ENCODE measurements at places on chromosomes 7 and 10. TPM values are rescaled to one million over a fixed set of nuclear protein-coding genes. Genes with fewer than 3 reads are reported as not detected.

Gene REEP3
- polyA plus RNA-seq = 9.6 TPM

Gene HEPACAM2
- polyA plus RNA-seq = not detected

Gene MET
- polyA plus RNA-seq = 38.7 TPM

Gene CAV1
- polyA plus RNA-seq = 968 TPM

DNA sequence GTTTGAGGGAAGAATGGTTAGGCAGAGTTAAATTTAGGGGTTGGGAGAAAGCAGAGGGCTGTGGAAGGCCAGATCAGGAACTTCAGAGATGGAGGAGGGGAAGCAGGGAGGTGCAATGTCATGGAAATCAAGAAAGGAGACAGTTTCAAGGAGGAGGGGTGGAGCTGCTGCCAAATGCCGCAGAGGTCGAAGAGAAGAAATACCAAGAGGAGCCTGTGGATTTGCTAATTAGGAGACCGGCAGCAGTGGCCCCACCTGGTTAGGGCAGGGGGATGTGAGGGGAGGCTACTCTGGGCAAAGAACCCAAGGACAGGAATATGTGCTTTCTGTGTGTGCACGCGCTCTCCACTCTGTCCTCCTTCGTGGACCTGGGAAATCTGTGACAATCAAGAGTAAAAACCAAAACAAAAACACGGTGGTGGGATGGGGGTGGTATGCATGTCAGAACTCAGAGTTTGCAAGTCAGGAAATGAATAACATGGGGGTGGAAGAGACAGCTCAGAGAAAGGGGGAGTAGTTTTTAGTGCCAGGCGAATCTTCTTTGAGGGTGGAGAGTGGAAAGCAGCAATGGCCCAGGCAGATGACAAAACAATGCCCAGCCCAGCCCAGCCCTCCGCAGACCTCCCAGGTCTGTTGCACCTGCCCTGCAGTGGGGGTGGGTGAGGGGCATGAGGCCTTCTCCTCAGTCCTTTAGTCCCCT lies 102.9 kb upstream of the PAX2 start:
- DNase-seq = no peak

DNA sequence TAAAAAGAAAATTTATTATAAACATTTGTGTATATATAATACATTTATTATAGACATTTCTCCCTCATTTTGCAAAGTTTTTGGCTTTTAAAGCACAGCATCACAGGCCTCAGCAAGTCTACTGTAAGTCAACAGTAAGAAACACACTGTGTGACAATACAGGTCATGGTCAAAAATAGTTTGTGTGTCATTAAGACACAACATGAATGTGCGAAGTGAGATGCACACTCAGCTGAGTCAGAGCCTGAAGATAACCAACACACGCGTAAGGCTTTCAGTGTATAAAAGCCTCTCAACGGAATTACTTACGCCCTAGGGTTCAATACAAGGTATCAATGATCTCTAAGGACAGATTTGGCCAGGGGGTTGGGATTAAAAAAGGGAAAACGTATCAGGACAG lies 157.6 kb downstream of the PIP4K2A start:
- DNase-seq = no peak

GRCh38 chr10:116925056-116925455 lies 75.8 kb downstream of the ENO4 start:
- no peak for DNase-seq

DNA sequence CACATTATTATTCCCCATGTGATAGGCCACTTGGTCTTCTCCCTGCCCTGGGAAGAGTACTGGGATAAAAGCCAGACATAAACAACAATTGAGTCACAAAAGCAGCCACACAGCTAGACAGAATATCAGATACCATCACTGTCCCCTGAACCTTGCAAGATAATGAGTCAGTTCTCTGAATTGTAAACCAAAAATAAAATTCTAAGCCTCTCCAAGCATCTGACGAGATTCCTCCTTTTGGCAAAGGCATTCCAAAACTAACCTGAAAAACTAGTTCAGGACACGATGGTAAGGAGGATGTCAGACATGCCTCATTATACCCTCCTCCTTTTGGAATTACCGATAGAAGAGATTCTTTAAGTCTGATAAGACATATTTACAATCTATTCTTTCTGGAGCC lies 450.7 kb downstream of the HTR7 start:
- DNase-seq = no peak

DNA sequence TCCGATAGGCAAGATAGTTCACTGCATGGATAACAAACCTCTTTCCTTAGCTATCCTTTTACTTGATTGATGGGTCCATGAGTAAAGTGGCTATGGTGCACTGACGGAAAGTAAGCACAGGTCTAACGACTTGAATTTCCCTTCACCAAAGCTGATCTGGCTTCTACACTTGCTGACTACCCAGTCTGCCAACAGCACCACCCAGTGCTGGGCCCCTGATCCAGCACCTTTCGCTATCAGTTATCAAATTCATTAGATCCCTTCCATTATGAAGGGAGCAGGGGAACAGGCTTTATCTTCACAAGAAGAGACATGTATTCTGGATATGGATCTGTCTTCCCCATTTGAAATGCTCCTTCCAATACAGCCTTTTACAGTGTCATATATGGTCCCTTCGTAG lies 855.9 kb downstream of the GRID1 start:
- DNase-seq = no peak

DNA sequence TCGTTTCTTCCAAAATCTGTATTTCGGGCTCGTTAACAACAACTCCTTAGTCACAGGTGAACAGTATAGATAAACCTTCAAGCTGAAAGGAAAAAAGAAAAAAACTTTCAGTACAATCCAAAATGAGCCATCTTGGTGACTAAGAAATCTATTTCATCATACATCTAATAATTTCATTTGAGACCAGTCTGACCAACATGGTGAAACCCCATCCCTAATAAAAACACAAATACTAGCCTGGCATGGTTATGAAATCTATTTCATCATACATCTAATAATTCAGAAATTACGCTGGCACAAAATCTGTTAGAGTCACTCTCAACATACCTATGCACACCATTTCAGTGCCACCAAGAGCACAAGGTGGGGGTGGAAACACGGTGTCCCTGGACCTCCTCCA lies 8.8 kb downstream of the DCLRE1C start:
- DNase-seq = no peak

DNA sequence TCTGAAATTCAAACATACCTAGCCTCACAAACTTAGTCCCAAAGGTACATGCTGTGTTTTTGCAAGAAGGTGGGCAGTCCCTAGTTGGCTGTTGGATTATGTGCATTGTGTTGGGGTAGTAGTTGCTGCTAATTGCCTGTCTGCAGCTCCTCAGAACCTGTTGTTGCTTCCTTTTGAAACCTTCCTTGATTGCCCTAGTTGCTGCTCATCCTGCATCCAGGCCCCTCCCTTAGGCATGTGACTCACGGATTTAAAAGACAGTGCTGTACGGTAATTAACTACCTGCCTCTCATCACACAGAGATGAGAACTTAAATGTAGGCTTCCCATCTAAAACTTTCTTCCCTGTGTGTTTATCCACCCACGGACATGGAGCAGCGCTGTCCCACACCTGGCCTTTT lies 67.7 kb downstream of the BMPR1A start:
- DNase-seq = no peak

GRCh38 chr7:50564640-50565558 lies at the start of gene DDC:
DDC (minus strand) TSS chr7:50565405; CDS start chr7:50544085, 21,320 bp downstream.
- DNase-seq = peak; percentile 45

- DNase-seq = no peak
Observed at GRCh38 chr7:27527348-27527714, 135.4 kb downstream of the HIBADH start.

GRCh38 chr7:121752706-121753105 lies 120.3 kb upstream of the PTPRZ1 start:
- DNase-seq = peak; percentile 2

DNA sequence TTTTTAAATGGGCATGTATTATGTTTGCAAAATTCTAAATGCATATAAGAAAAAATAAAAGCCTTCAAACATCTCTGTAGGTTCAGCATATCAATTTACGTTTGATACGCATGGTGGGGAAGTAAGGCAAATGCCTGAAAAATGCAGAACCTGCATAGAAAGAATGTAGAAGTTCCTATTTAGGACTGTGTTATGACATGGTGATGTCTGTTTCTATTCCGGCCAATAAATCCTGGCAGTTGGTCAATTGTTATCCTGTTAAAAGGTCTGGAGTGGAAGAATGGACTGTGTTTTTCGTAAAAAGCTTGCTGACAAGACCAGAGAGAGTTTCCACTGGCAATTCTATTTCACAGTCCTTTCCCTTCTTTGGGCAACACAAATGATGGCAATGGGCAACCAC lies 49.6 kb upstream of the CAV2 start:
- no peak for DNase-seq

DNA sequence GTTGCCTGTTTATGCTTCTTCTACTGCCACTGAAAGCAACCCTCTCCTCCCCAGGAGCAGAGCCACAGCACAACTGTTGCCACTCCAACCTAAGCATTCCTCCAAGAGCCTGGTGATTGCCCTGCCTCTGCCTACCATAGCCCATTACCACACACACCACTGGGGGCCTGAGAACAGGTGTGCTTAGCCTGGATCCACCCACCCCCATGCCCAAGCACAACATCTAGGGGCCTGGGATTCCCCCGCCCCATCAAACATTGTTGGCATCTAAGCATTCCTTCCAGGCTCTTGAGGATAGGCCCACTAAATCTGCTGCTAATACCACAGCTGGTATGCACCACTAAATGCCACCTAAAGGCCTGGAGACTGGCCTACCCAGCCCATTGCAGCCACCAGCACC lies 43.3 kb upstream of the ASAH2 start:
- no peak for DNase-seq
